SK-MEL-5 (cell line): ENCODE measurements at places on chromosomes 7 and 10.

DNA sequence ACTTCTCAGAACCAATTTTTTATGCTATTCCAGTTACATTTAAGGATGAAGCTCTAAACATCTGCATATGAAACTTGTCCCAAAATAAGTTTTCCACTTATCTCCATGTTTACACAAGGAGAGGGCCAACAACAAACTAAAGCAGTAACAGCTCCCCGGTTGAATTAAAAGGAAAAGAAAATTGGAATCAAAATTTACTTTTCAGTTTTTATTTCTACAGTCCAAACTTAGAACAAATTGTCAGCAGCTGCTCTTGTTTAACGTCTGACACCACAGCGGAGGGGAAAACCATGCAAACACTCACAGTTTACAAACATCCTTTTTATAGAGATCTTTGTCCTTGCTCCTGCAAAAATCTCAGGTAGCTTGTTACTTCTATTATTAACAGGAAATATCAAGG, 101.3 kb downstream of the COL28A1 start:
- DNase-seq = no peak

DNA sequence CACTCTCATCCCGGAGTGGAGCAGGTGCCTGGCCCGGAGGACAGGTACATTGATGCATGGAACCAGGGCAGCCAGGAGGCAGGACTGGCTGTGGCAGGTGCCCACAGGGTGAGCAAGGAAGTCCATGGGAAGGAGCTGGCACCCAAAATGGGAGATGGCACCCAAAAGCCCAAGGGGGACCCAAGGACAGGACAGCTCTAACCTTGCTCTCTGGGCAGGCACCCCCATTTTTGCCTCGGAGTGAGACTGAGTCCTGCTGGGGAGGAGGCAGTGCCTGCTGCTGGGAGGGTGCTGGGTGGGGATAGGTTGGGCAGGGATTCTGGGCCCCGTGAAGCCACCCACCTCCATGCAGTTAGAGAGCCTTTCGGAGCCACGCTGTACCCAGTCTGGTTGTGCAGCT, 234.5 kb downstream of the TCERG1L start:
- DNase-seq = no peak

DNA sequence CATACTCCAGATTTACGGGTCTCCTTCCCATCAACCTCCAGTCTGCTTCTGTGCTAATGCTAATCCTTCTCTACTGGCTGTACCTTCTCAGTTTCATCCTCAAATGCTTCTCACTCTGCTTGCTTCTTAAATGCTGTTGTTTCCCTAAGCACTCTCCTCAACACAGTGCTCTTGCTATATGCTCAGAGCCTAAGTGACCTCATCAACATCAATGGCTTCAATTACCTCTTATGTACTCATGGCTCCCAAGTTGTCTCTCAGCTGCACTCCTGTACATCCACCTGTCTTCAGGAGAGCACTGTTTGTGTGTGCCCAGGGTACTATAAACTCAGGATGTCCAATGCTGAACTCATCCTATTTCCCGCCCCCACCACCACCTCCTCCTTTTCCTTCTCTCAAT, 22.5 kb downstream of the ELAPOR2 start:
- no peak for DNase-seq

GRCh38 chr10:79247373-79248137, 99.7 kb upstream of the PPIF start:
- no peak for DNase-seq
